ENCODE measurements at places on chromosomes 3 and 15.

DNA sequence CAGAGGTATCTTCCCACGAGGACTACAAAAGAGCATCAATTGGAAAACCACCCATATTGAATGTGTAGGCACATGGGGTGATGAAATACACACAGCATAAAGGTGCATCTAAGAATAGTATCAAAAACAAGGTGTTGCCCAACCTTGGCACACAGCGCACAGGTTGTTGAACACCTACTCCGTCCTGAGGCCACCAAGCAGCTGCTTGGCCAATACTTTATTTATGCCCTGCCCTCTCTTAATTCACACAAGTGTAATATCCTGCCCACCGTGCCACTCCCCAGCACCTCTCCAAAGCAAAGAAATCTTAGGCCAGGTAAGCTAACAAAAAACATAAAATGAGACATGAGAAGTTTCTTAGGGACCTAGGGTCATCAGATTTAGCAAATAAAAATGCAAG is 31.2 kb downstream of the WWTR1 start:
- DNase-seq: no peak

- no peak for DNase-seq
Observed at GRCh38 chr3:113104357-113105092, 106.8 kb upstream of the BOC start.

- no peak for DNase-seq
Observed at GRCh38 chr3:79366414-79366813, 401.4 kb downstream of the ROBO1 start.

DNA sequence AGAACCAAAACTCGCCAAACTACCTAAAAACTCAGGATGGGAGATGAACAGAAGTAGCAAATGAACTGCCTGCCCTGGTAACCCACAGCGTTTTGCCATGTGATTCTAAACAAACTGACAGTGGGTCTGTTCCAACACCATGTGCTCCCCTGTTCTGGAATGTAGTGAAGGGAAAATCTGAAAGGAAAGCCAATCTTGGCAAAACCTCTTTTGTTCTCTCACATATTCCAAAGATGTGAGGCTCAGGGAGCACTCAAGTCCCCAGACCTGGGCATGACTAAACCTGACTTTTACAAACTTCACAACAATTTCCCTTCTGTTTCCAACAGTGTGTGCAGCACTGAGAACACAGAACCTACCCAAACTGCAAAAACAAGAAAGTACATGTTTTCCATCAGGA is 116.1 kb downstream of the IMPG2 start:
- no peak for DNase-seq

- peak; percentile 57 for DNase-seq
Observed at GRCh38 chr3:172209333-172210321, 170.2 kb downstream of the FNDC3B start.

DNA sequence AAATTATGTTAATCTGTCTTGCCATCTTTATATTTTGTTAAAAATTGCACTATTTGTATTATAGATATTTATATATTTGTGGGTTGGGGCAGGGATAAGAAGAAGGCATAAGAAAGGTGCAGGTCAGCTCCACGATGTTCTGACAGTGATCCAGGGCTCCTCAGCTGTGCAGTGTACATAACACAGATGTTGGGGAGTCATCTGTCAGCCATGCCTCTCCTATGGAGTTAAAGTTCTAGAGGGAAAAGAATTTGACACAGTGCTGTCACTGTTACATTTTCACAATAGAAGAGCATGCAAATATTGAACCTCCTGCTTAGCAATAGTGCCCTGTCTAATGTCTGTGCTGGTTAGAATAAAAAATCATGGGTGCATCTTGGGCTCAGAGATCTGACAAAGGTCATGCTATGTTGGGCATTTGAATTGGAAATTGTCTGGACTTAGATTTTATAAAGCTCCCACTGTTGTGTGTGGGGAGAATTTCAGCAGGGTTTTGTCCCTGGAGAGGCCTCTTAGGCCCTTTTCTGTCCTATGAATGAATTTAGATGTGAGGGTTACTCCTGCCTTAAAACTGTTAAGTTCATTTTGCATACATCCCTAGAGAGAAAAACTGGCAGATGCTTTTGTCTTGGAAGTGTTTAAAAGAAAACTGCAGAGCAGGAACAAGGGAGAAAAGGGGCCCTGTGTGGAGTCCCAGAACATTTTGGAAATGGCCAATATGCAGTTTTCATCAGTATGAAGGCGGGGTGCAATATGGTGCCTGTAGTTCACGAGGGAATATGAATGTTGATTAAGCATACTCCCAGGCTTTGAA is 20.4 kb downstream of the CDIN1 start:
- DNase-seq: no peak

DNA sequence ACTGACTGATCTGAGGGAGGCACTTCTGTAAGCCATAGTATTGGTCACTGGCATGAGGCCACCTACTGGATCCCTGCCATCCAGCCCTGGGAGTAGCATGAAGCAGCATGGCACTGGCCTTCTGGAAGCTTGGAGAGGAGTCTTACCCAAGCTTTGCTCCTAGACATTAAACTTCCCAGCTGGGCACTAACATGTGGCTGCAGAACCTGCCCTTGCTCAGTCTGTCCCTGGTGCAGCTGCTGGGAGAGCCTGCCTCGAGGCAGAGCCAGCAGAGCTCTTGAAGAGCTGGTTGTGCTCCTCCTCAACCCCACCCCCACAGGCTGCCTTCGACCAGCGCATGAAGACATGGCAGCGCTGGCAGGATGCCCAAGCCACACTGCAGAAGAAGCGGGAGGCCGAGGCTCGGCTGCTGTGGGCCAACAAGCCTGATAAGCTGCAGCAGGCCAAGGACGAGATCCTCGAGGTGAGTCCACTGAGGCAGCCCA is 17.1 kb upstream of the SNX22 start:
- no peak for DNase-seq

DNA sequence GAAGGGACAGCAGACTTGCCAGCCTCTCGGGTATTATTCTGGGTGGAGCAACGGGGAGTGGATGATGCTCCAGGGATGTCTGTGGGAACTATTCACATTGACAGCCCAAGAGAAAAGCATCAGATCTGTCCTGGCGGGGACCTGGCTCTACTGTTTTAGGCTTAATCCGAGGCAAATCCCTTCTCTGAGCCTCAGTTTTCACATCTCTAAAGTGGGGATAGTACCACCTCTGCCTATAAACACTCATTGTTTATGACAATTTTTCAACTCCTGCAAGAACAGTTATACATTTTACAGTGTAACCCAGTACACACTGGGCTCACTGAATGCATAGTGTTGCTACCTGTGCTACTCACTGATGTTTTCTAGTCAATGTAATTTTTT is 9.3 kb downstream of the PDIA5 start:
- no peak for DNase-seq

DNA sequence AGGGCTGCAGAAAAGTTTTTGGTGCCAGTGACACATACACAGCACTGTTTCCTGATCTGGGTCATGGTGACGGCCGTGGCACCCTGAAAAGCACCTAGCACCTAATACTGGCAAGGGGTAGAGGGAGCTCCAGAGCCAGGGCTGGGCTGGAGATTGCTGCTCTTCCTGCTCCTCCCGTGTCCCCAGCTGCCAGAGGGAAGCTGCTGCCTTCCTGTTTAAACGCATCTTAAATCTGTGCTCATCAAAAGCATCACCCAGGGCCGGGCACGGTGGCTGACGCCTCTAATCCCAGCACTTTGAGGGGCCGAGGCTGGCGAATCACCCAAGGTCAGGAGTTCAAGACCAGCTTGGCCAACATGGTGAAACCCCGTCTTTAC is 156.7 kb upstream of the MEF2A start:
- peak; percentile 83 for DNase-seq

- no peak for DNase-seq
Observed at GRCh38 chr15:45435124-45435903, 57.0 kb upstream of the GATM start.

GRCh38 chr15:69786136-69786701 is 311.5 kb downstream of the TLE3 start:
- no peak for DNase-seq

GRCh38 chr15:40100947-40101905 is 7.5 kb downstream of the BMF start:
- DNase-seq: no peak

GRCh38 chr15:77516076-77516475 is 95.4 kb downstream of the HMG20A start:
- no peak for DNase-seq
